GM12878 (cell line): ENCODE measurements at places on chromosomes 2 and 18.
A peak's percentile ranks its signal among the peaks of the same experiment; 100 is the strongest.

- DNase-seq, result no peak
Measured at GRCh38 chr2:191516260-191516659, 161.7 kb upstream of the NABP1 start.

DNA sequence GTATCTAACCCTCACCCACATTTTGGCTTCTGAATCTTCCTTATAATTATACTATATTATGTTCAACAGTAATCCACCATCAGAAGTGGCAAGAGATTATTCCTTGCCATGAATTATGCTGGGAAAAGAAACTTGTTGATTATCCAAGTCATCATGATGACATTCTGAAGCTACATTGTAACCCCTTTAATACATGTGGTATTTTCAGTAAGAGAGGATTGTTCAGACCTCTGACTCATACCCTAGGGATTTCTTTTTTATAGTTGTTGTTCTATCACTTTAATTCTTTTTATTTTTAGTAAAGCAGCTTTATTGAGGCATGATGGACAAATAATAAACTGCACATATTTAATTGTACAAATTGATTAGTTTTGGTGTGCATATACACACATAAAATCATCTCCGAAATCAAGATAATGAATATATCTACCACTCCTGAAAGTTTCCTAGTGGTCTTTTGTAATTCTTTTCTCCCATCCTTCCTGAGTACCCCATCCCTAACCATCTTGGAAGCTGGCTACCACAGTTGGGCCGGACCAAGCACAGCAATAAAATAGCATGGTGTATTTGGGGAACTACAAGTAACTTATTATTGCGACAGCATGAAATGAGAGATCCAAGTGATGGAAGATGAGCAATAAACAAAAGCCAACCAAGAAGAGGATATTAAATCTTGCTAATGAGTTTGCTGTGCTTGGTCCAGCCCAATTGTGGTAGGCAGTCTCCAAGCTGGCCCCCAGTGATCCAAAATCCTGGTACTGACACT is 159.9 kb downstream of the BARD1 start:
- no peak for DNase-seq

DNA sequence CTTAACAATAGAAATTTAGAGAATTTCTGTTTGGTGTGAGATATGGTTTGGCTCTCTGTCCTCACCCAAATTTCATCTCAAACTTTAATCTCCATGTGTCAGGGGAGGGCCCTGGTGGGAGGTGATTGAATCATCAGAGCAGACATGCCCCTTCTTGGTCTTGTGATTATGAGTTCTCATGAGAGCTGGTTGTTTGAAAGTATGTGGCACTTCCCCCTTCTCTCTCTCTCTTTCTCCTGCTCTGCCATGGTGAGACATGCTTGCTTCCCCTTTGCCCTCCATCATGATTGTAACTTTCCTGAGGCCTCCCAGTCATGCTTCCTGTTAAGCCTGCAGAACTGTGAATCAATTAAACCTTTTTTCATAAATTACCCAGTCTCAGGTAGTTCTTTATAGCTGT is 524.7 kb upstream of the ACVR2A start:
- DNase-seq, result no peak

DNA sequence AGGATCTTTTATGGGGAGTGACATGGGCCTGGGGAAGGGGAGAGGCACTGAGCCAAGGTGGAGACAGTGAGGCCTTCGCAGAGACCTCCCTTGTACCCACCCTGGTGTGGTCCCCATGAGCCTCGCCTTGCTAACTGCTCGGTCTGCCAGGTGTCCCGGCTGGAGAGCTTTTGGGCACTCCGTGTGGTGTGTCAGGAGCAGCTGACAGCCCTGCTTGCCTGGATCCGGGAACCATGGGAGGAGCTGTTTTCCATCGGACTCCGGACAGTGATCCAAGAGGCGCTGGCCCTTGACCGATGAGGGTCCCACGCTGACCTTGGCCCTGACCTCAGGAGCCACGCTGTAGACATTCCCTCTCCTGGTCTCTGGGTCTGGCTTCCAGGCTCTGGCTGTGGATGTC is 11.5 kb upstream of the SLC4A3 start:
- no peak for DNase-seq

- DNase-seq, result no peak
Measured at GRCh38 chr2:143632751-143633374, 503.6 kb downstream of the ARHGAP15 start.

- DNase-seq, result no peak
Measured at GRCh38 chr18:38358805-38359657, 793.4 kb upstream of the CELF4 start.

- DNase-seq, result no peak
Measured at GRCh38 chr2:187174582-187174981, 273.5 kb downstream of the CALCRL start.

DNA sequence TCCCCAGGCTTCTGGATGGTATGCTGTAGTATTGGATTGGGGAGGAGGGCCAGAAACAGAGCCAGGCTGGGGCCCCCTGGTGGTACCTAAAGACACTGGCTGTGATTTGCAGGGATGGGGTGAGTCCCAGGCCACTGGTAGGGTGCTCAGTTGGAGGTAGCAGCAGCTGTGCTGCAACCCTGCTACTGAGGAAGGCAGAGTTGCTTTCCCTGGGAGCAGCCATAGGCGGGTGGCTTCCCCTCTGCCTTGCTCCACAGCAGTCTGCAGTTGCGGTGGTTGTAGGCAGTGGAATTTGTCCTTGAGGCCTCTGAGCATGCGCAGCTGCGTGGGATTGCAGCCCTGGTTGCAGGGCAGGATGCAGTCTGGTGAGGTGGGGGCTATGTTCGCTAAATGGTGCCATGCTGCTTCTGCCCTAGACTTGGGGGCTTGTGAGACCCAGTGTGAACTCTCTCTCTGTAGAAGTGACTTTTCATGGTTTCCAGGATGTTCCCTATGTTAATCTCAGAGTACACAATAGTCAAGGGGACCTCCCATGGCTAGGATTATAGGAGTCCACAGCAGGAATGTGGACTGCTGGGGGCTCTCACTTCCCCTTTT is 443.5 kb downstream of the XIRP2 start:
- DNase-seq, result no peak

- peak; percentile 77 for DNase-seq
Measured at GRCh38 chr2:27663285-27664153, at the start of the genes SLC4A1AP and SUPT7L. TSS of gene SLC4A1AP (plus strand) at chr2:27663889. CDS start at chr2:27663915, 26 bp downstream. TSS of gene SUPT7L (minus strand) at chr2:27663614. CDS start at chr2:27662192, 1,422 bp downstream.

- no peak for DNase-seq
Measured at GRCh38 chr2:66535574-66536289, 100.8 kb downstream of the MEIS1 start.

DNA sequence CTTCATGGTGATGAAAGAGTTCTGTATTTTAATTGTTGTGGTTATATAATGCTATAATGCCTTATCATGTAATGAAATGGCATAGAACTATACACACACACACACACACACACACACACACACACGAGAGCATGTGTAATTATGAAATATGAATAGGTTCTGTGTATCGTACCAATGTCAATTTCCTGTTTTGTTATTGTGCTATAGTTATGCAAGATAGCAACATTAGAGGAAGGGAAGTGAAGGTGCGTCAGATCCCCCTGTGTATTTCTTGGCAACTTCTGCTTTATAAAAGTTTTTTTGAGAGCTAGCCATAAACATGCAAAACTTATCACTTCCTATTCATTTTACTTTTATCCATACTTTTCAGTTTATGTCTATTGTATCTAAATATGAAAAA is 60.7 kb upstream of the ARHGAP15 start:
- no peak for DNase-seq

DNA sequence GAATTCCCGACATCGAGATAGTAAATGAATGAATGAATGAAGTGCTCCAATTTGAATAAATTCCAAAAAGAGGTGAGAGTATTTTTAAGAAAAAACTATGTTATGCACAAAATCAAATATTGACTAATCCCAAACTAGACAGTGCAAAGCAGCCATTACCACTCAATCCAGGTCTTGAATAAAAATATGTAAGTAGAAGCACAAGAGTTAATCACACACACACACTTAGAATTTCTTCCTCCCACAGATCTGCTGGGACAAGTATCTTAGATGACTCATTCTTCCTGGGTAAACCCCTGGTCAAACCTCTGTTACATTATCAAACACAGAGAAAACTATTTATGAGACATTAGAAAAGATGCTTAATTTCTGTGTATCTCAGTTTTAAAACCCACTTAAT is 102.0 kb downstream of the PLA2R1 start:
- DNase-seq, result peak; percentile 44

GRCh38 chr2:135530313-135531230 is at the start of gene ZRANB3:
TSS of gene ZRANB3 (minus strand) at chr2:135531218.
- peak; percentile 98 for DNase-seq

- DNase-seq, result no peak
Measured at GRCh38 chr18:52130624-52131301, 209.2 kb upstream of the DCC start.

GRCh38 chr2:171522788-171523087 is 464 bp downstream of the CYBRD1 start:
- DNase-seq, result no peak

GRCh38 chr2:23480957-23481797 is 96.2 kb downstream of the KLHL29 start:
- DNase-seq, result no peak

DNA sequence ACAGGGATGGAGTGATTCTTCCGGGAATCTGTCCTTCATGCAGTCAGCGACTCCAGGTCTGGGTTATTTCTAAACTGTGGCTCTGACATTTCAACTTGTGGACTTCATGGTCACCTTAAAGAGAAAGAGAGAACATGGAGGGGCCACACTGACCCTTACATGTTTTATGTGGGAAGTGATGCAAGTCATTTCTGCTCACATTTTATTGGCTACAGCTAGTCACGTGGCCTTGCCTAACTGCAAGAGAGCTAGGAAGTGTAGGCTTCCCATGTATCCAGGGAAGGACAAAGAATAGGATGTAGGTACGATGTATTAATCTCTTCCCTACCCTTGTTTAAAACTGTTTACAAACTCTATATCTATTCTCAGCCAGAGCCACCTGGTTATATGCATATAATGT is 30.3 kb upstream of the AFTPH start:
- no peak for DNase-seq

- no peak for DNase-seq
Measured at GRCh38 chr2:160993654-160994061, 166.6 kb upstream of the TANK start.

DNA sequence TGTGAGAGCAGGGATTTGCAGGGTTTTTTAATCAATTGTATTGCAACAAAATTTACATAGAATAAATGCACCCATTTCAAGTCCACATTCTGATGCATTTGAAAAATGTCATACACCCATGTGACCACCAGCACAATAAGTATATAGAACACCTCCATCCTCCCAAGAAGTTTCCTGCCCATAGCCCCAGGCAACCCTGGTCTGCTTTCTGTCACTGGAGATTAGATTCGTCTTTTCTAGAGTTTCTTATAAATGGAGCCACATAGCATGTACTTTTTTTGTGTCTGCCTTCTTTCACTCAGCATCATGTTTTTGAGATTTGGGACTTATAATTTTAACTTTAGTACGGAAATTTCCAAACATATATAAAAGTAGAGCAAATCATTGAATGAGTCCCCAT is 127.2 kb upstream of the EPAS1 start:
- no peak for DNase-seq

- no peak for DNase-seq
Measured at GRCh38 chr2:181073896-181074295, 93.5 kb downstream of the UBE2E3 start.

DNA sequence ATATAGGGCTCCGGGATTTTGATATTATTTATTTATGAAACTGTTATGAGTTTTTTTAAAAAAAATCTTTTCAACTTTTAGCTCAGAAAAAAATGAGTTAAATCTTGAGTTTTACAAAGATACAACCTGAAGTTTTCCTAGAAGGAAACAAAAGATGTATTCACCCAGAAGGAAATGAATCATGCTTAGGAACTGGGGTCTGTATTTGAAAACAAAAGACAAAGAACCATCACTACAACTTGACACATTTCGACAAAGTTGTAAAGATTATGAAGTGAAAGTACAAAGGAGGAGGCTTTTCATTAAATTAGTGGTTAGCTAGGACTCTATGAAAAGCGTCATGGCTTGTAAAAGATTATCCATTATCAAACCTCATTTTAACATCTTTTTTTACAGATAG is 143.3 kb downstream of the PDE1A start:
- no peak for DNase-seq

GRCh38 chr2:159129824-159130223 is 156.7 kb downstream of the WDSUB1 start:
- DNase-seq, result no peak

- no peak for DNase-seq
Measured at GRCh38 chr2:238943338-238944067, 95.6 kb downstream of the TWIST2 start.

DNA sequence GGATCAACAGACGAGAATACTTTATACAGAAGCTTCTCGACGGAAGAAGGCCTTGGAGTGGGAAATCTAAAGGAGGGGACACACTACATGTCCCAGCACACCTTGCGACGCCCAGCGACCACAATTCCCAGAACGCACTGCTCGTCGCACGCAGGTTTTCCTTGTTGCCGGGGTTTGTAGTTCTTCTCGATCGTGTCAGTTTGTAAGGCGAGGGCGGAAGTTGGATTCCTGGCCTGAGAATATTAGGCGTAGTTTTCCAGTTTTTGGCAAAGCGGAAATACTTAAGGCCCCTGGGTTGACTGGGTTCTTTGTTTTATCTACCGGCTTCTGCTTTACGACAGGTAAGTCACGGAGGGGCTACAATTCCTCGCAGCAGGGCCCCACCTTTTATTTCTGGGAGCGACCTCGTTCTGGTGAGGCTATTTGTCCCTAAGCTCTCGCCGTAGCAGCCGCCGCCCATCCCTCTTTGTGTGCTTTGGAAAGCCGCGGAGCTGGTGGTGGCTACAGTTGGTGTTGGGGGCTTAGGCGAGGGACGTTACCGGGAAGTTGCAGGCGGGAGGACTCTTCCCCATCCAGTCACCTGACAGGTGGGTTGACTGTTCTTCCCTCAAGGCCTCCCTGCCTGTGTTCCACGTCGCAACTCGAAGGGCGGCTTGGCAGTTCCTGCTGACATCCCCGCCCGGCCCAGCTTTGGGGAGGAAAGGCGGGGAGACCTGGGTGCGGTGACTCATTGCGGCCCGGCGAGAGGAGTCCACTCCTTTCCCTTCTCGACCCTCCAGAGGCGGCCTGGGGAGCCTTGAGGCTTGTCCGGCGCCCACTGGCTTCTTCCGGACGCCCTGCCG is at the start of gene DYNC1I2:
Gene DYNC1I2 (plus strand): TSS at position 183 of the 842 bp plus-strand sequence. CDS start 2,687 bp downstream, outside the sequence.
- peak; percentile 91 for DNase-seq

DNA sequence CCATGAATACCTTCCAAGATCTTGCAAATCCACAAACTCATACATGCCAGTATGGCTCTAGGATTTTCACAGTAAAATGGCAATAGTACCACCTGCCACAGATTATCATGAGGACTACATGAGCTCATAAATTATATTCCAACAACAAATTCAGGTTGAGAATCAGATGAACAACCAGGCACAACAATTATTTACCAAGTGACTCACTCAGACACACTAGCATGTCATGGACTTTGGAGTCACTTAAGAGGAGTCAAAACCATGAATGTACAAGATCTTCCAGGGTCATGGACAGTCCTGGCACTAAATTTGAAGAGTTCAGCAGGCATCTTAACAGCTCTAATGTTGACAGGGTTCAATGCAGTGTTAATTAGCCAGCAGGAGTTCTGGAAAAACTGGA is 34.4 kb upstream of the BZW1 start:
- DNase-seq, result no peak

- DNase-seq, result no peak
Measured at GRCh38 chr2:168796090-168796577, 6.3 kb upstream of the NOSTRIN start.
